ENCODE measurements at places on chromosomes 6 and 20.
A peak's percentile ranks its signal among the peaks of the same experiment; 100 is the strongest.

GRCh38 chr6:137363805-137364138 lies 130.4 kb downstream of the OLIG3 start:
- DNase-seq: no peak

DNA sequence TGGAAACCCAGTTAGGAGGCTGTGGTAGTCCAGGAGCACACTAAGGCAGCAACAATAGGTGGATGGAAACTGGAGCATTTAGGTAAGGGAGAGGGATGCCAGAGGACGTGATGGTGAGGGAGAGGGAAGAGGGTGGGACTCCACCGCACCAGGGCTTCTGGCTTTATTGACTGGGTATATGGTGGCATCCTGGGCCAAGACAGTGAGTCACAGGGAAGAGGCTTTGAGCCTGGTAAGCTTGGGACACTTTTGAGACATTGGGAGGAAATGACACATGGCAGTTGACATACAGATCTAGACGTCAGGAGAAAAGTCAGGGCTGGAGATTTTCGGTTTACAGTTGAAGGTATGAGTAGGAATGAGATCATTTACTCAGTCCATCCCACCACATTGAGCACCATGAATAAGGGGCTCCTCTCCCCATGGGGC lies 14.9 kb downstream of the NT5E start:
- DNase-seq: peak; percentile 53

DNA sequence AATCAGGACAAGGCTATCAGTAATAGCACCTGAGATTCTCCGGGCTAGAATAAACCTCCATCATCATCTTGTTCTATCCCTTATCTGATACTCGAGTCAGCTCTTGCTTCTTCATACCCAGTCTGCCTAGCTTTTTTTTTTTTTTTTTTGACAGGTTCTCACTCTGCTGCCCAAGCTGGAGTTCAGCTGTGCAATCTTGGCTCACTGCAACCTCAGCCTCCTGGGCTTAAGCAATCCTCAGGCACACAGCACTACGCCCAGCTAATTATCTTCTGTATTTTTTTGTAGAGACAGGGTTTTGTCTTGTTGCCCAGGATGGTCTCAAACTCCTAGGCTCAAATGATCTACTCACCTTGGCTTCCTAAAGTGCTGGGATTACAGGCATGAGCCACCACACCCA lies 19.5 kb downstream of the SRSF6 start:
- no peak for DNase-seq

DNA sequence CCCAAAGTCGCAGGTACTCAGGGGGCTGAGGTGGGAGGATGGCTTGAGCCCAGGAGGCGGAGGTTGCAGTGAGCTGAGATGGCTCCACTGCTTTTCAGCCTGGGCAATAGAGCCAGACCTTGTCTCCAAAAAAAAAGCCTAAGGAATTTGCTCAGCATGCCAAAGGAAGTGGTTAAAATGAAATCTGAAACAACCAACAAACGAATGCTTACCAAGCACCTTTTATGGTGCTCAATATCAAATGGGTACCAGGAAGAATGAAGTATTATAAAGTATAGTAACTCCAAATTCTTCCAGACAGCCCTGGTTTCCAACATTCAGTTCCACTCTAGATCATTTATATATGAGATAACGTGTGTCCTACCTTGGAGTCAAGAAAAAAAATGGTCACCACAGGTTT lies 14.0 kb downstream of the GMDS start:
- DNase-seq: no peak

- no peak for DNase-seq
Measured at GRCh38 chr6:128899341-128900050, 16.6 kb downstream of the LAMA2 start.
